ENCODE measurements at places on chromosomes 5 and 9.

- DNase-seq = no peak
Observed at GRCh38 chr5:95327211-95327610, 42.3 kb upstream of the MCTP1 start.

DNA sequence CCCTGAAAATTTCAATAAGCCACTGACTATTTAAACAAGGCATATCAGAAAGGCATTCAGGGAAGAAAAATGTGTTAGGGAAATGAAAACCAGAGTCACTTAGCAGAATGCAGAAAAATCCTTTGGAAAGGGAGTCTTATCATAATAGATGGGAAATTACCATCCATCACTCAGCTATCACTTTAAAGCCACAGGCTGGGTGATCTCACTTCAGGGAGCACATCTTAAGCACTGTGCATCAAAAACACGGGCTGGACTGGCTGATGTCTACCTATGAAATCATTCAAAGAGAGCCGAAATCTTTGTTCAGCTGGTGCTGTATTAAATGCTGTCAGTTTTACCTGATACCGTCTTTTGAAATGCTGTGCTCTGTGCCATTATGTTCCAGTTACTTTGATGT lies 73.5 kb downstream of the C9orf57 start:
- no peak for DNase-seq

DNA sequence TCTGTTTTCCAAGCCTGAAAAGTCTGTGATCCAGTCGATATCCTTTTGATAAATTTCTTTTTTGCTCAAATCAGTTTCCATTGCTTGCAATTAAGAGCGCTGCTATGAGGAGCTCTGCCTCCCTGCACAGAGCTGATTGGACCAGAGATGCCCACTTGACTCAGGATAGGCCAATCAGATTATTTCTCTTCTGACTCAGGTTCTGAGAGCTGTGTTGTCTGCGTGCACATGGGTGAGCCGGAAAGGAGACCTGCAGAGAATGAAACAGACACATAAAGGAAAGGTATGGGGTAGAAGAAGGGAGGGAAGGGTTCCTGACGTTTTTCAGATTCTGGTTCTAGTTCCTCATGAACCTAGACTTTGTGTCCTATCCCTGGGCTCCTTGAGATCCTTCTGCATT lies 15.8 kb upstream of the FABP6 start:
- peak; percentile 25 for DNase-seq

DNA sequence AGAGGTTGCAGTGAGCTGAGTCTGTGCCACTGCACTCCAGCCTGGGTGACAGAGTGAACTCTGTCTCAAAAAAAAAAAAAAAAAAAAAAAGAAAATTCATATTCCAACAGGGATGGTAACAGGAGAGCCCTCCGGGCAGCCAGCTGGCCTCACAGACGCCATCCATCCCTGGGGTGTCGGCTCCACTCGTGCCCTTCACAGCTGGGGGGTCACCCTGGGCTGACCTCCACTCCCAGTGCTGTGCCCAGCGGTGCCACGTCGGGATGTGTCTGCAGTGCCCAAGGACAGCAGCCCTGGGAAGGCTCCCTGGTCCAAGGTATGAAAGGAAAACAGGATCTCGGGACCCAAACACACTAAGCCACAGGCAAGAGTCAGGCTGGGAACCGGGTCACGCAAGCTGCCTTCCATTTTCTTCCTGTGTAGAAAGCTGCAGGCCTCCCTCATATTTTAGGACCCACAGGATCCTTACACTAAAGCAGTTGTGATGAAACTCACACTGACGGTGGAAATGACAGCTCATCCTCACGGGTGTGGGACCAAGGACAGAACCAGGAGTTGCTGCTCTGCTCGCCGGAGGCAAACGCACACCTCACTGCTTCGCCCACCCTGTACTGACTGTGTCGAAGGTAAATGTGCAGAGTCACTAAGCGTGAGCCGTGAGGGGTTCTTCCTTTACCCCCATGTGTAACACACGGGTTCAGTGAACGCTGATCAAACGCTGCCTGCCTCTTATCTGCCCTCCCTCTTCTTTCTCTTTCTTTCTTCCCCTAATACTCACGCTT lies 5.3 kb downstream of the SLC12A7 start:
- no peak for DNase-seq

GRCh38 chr9:36948051-36948450 lies 86.0 kb downstream of the PAX5 start:
- DNase-seq = no peak

- no peak for DNase-seq
Observed at GRCh38 chr5:150637245-150638052, 3.0 kb upstream of the SYNPO start.

DNA sequence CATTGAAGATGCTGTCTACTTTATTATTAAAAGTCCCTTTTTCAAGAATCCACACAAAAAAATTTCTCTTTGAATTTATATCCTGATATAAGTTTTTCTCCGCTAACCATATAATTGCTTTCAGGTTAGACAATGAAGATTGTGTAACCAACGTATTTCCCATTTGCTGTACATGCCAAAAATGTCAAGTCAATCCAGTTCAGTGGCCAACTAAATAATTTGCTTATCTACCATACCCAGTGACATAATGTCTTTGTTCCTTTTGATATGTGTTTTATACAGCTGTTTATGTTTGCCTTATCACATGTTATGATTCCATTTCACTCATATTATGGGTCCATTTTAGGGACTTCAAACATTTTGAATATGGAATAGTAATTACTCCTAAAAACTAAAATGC lies 349.9 kb downstream of the EFNA5 start:
- DNase-seq = no peak

DNA sequence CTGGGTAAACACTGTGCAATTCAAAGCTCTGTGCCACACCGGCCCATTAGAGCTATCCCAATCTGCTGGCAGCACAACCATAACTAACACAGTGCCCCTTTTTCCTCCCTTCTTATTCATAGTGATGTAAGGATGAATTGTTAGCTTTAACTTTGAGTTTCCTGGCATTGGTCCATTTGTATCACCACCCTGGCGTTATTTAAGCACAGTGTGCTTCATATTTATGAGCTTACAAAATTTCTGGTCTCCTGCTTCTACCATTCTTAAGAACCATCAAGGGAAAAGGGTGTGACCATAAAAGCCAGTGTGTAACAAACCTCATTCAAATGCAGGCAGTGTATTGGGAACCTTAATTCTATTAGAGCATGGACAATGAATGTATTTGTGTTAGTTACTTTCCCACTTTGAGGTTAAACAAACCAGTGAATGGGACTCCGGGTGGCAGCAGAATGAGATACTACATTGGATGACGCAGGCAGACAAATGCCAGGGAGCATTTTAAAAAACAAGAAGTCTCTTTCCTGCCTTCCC lies 222.6 kb downstream of the TMEM161B start:
- peak; percentile 79 for DNase-seq

- no peak for DNase-seq
Observed at GRCh38 chr5:110335361-110336066, 391.0 kb downstream of the TMEM232 start.

DNA sequence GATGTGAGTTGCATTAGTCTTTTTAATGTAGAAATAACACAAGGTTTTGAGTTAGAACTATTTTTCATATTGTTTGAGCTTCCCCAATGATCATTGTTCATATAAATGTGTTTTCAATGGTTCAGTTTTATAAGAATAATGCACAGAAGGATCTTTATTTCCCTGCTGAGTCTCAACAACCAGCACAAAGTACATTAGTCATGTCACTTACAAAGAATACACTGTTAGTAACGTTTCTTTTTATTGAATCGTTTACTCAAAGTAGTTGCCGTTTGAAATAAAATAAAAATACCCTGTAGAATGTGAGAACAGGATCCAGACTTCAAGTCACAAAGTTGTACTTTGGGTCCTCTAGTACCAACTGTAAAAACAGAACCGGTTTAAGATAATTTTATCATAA lies 41.5 kb downstream of the ERCC8 start:
- no peak for DNase-seq

GRCh38 chr5:135466178-135467050 lies 14.3 kb upstream of the TIFAB start:
- peak; percentile 35 for DNase-seq

DNA sequence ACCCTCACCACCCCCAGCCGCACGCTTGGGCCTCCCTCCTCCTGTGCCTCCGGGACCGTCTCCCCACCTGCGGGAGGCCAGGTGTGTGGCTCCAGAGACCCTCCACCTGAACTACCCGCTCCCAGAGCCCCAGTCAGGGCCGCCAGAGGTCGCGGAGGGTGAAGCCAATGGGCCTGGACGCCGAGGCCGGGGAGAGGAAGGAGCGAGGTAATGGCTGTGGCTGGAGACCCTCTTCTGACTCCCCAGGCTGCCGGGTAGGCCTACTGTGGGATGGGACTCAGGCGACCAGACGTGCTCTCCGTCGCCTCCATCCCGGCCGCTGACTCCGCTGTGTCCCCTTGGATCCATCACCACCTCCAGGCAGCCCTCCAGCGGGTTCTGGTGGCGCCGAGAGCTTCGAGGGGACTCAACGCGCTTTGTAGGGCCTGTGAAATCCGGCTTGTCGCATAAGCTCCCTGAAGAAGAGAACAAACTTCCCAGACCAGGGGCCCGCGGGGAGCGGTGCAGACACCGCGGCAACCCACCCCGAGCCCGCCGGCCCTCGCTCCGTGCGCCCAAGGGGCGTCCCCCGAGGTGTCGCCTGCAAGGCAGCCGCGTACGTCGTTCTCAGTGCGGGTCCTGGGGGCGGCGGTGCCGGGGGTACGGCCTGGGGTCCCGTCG lies 12.6 kb downstream of the IRX2 start:
- no peak for DNase-seq

DNA sequence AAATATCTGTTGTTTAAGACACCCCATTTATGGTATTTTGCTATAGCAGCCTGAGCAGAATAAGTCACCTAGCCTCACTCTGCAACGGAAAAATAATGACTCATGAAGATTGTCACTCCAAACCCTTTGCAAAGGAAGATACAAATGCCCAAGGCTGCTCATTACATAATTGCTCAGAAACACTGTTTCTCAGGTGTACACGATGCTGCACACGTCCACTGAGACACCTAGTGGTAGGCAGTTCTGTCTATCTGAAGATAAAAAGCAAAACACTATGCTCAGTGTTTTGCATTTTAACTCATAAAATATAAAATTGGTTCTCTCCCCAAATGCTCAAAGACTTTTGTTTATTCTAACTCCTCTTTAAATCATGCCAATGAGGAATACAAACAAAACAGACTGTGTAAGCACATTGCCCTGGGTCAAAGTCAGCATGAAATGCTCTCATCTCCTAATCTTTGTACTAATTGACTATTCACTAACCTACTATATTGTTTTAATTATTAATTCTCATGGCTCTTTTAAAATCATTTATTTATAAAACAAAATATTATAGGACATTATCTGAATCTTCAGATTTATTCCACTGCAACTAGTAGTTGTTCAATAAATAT lies 7.7 kb upstream of the TSLP start:
- no peak for DNase-seq

- DNase-seq = no peak
Observed at GRCh38 chr9:123309611-123310010, 41.2 kb upstream of the STRBP start.

DNA sequence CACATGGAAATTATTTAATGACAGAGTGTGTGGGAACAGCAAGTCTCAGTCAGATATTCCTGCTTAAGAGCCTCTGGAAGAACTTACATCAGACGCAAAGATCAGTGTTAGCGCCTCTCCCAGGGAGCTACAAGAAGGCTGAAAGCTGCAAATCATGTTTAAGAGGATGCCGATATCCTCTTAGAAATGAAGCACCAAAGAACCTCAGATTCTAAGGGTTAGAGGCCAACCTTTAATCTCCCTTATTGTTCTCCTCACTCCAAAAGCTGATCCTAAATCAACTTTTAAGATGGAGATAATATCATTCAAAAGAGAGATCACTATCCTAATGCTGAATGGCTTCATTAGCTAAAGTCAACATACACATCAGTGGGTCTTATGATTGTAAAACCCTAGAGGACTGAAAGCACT lies 160.6 kb downstream of the NFIB start:
- no peak for DNase-seq

- no peak for DNase-seq
Observed at GRCh38 chr9:128202648-128203023, 543 bp upstream of the DNM1 start.

- no peak for DNase-seq
Observed at GRCh38 chr5:149723374-149723773, 6.7 kb upstream of the PPARGC1B start.

DNA sequence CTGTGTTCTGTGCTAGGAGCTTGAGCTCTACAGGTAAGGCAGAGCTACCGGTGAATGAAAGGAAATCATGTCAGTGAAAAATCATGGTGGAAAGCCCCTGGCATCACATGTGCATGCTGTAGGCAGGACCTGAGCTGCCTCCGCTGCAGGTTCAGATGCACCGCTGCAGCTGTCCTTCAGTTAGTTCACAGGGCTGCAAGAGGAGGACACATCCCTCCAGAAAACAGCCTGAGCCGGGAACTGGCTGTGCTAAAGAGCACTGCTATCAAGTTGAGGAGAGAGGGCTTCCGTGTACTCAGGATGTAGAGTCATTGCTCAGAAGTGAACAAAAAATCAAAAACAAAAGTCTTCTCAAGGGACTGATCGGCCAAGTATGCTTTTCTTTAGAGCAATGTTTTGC lies 138.6 kb downstream of the ERCC6L2 start:
- DNase-seq = no peak

DNA sequence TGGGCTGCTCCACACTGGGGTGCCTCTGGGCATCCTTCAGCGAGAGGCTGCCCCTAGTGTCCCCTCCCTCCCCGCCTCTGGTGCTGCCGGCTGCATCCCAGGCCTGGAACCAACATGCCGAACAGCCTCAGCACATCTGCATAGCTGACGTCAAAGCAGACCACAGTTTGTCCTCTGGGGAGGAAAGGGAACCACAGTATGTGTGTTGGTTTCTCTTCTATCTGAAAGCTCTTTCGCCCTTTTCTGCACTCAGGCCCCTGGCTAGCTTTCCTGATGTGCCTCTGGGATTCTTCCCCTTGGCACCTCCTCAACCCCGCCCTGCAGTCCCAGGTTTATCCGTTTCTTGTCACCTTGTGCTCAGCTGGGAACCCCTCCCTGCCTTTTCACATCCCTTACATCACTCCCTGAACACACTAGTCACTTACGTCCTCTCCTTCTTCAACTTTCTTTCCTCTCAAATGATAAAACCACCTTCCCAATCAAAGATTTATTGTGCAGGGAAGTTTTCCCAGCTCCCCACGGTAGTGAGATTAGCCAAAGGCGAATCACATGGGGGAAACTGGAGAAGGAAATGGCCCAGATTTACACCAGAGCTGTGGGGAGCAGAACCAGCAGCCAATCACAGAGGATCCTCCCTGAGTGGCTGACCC lies 35.5 kb upstream of the B4GALT1 start:
- DNase-seq = no peak

GRCh38 chr5:16549491-16550206 lies 67.1 kb downstream of the RETREG1 start:
- DNase-seq = peak; percentile 79

Measured in spinal cord (tissue), 10 donors.